ENCODE measurements at places on chromosomes 1 and 21.

DNA sequence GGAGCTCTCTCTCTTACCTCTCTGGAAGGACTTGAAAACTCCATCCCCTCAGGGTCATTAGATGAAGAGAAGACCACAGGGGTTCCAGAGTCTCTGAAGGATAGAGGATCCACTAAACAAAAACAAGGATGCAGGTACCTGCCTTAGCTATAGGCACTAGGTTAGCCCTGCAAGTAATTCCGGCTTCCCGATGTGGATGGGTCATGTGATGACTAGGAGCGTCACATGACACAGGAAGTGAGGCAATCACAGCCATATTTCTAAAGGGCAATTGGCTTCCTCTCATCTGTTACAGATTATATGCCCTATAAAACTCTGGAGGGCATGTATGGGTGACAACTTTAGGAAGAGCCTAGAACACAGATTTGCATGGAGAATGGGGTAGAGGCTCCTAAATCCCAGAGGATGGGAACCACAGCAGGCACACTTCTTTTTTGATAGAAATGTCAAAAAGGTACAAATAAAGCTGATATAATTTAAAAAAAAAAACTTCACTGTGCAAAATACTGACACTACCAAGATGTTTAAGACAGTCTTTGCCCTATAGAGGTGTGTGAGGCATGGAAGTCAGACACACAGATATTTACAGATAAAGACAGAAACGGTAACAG lies 14.1 kb downstream of the ENTREP3 start:
- peak; percentile 80 for DNase-seq

- DNase-seq = no peak
These were observed 14.4 kb downstream of the FAAH start for GRCh38 chr1:46408356-46409062.

DNA sequence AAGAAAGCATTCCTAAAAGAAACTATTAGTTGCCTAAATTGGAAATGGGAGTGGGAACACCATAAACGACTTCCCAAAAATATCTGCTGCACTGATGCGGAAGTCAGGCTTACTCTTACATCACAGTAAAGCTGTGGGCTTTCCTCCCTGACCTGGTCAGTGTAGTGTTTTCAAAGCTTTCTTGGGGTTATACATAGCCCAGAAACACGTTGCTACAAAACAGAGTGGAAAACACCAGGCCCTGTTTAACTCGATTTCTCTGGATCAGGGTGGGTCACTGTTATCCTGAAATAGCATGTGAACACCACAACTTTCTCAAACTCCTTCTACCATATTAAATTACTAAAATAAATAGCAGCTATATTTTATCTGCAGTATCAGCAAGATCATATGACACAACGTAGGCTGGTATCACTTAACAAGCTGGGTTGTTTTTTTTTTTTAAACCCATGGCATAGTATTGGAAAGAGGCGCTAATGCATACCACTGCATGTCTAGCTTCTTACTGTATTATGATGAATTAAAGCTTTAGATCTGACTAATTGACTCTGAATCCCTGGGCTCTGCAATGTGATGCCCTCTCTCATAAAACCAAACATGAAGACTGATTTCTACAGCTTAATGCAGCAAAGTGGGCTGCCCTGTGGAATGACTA lies 184.6 kb downstream of the TGFB2 start:
- DNase-seq = no peak

GRCh38 chr1:109669246-109669948 lies 1.5 kb downstream of the GSTM2 start:
- no peak for DNase-seq

- no peak for DNase-seq
These were observed 3.9 kb upstream of the SLC6A9 start for GRCh38 chr1:44034976-44035716.

DNA sequence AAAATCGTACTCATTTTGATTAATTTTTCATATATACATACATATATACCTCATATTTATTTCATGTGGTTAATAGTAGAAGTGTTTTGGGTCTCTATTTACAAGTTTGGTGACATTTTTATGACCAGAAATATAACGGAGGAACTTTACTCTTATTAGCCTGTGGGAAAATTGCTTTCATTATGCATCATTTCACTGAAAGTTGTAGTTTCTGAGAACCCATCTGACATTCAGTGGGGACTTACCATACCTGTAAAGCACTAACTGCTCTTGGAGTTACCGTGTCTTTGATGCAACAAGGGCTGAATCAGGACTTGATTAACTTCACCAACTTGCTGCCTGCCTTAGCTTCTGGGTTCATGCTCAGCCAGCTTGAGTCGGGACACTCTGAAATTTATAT lies 49.9 kb upstream of the ITPKB start:
- DNase-seq = no peak

DNA sequence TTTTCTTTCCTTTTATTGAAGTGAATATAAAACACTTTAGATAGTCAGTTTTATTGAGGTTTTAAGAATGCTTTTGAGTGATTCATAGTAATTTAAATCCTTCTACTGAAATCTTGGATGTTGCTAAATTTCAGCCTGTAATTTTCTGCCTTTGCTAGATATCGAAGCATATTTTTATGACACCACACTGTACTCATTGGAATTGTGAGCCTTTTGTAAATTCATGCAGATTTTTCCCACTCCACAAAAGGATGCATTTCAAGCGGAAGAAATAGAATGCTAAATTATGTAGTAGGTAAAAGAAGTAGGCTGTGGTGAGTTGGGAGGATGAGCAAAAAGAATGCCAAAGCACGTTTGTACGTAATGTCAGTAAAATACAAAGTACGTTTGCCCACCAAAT lies 13.8 kb downstream of the SNX7 start:
- DNase-seq = no peak

- DNase-seq = no peak
These were observed 33.8 kb downstream of the PHC2 start for GRCh38 chr1:33397125-33397506.

GRCh38 chr1:94334764-94335163 lies 83.4 kb upstream of the ABCD3 start:
- DNase-seq = no peak

- DNase-seq = peak; percentile 52
These were observed 37.6 kb downstream of the PRKCZ start for GRCh38 chr1:2087766-2088165.

DNA sequence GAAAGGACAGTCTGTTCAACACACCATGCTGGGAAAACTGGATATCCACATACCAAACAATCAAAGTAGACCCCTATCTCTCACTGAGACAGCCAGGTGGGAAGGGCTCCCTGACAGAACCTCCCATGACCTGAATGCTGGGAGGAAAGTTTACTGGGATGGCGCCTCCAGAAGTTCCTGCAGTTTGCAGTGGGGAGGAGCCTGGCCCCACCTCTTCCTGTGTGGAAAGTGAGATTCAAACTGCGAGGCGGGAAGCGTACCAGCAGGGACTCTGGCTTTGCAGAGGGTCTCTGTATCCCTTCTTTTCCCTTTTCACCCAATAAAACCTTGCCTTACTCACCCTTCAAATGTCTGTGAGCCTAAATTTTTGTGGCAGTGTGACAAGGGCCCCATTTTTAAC lies 190.7 kb downstream of the HHIPL2 start:
- DNase-seq = no peak

- no peak for DNase-seq
These were observed 88.1 kb upstream of the ARHGEF16 start for GRCh38 chr1:3366126-3367051.

DNA sequence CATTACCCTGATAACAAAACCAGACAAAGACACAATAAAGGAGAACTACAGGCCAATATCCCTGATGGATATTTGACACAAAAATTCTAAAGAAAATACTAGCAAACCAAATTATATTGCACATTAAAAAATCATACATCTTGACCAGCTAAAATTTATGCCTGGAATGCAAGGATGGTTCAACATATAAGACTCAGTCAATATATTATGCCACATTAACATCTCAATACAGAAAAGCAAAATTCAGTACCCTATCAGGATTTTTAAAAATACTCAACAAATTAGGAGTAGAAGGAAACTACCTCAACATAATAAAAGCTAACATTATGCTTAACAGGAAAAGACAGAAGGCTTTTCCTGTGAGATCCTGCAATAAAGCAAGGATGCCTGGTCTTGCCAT lies 177.1 kb downstream of the MAGI3 start:
- no peak for DNase-seq

- no peak for DNase-seq
These were observed 699 bp downstream of the ECHDC2 start for GRCh38 chr1:52920791-52921291.

- DNase-seq = no peak
These were observed 79.8 kb upstream of the F3 start for GRCh38 chr1:94621395-94621794.

- no peak for DNase-seq
These were observed 8.2 kb upstream of the C1orf141 start for GRCh38 chr1:67142931-67143330.

- DNase-seq = no peak
These were observed 54.3 kb upstream of the HNRNPU start for GRCh38 chr1:244918421-244919319.

GRCh38 chr1:184958554-184959353 lies 15.6 kb downstream of the NIBAN1 start:
- DNase-seq = no peak

GRCh38 chr1:36458910-36459309 lies 5.3 kb downstream of the MRPS15 start:
- no peak for DNase-seq

DNA sequence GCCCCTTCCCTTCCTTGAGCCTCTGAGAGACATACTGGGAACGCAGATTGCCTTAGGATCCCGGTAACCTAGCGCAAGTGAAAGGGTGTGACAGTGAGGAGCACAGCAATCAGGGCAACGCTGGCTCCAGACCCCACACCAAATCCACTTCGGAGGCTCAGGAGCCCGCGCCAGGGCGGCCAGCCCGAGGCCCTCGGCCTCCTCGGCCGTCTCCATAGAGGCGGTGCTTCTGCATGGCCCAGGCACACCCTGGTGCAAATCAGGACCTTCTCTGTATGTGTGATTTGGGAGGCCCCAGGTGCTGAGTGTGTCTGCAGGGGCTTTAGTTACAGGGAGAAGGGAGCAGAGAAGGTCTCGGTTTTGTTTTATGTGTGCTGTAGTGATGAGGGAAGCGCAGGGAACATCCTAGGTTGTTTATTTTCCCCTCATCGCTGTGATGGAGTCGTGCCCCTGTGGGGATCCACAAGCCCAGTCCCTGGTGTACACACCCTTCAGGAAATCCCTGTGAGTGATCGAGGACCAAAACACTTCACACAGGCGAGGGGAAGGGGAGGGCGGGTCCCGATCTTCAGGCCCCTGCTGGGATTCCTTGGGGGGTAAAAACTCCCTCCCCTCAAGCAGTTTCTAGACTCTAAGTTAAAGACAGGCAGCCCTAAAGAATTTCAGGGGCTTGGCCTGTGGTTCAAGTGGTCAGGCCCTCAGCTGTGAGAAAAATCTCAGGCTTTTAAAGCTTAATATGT lies 9.4 kb downstream of the KIAA1614 start:
- DNase-seq = no peak

DNA sequence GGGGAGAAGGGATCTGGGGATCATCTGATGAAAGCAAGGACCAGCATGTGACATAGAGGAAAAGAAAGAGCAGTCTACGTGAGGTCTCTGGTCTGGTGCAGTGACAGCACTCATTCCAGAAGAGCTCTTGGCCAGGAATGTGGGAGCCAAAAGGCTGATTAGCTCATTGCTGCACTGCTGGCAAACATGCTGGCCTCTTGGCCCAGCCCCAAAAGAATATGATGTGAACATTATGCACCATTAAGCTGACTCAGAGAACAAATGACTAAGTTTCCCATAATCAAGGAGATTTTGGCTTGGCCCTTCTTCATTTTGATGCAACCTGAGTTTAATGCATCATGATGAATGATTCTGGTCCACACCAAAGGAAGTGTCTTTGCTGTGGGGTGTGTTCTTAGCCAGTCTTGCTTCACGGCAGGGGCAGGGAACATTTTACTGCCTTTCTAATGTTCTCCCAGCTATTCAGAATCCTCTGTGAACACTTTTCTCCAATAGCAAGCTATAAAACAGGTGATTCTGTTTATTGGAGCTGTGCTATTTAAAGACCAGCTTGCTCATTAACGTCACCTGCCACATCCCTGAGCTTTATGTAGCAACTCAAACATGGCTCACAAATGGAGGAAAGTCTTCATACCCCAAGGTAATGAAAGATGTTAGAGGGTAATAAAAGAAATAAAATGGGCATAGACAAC lies 55.1 kb downstream of the PCBP3 start:
- no peak for DNase-seq

- no peak for DNase-seq
These were observed 11.0 kb upstream of the PGD start for GRCh38 chr1:10387677-10388386.
